ENCODE measurements at places on chromosomes 4 and X.

- DNase-seq, result no peak
Measured at GRCh38 chrX:68049466-68049865, 383.8 kb downstream of the OPHN1 start.

GRCh38 chrX:53224860-53225797 is at the start of gene KDM5C:
TSS of gene KDM5C (minus strand) at chrX:53225207. CDS start at chrX:53224889, 318 bp downstream.
- DNase-seq, result peak; percentile 79

GRCh38 chrX:128769495-128769894 is 717.3 kb upstream of the ACTRT1 start:
- DNase-seq, result no peak

DNA sequence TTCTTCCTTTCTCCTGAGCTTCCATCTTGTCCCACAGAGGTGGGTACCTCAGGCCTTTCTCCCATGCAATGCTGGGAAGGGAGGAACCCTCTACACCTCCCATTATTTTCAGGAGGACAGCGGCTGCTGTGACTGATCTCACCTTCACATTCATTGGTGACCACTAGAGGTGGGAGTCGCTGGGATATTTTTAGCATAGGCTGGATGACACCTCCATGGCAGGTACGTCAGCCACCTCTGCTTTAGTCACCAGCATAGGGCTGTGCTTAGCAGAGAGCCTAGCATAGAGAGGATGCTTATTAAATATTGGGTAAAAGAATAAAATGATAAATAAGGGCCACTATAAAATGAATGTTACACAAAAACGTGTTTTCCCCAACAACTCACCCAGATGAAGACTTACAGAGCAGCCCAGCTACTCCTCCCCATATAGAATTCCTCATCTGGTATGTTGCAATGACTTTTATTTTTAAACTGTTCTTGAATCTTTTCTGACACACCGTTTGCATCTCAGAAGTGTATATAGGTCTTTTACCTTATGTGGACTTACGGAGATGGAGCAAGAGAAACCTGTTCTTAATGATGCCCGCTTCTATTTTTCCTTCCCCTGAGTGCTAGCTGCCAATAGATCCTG is 60.9 kb upstream of the SORBS2 start:
- DNase-seq, result no peak

DNA sequence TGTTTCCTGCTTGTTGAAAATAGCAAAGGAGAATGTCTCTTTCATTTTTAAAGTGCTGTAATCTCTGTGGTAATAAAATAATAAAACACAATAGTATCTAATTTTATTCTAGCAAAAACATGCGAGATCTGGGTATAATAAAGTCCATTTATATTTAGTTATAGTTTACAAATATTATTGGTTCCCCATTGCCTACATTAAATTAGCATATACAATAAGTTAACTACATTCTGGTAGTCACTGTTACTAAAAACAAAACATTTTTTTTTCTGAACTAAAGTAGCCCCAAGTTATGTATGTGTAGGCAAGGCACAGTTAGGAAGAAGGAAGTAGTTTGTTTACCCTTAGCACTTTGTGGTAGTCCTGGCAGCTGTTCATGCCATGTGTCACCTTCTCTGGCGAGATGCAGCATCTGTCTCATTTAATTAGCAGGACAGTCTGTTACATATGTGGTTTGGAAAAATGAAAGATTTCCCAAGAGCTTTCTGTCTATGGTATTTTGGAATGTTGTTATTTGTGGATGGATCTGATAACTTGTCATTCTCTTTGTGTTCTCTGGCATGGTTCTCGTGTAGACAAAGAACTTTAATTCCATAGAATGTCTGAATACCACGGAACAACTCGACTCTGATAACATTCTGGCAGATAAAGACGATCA is 231.3 kb upstream of the PITX2 start:
- no peak for DNase-seq

Measured in NCI-H1105 treated with DMSO at 0.1 percent for 48 hours (cell line).